EH (cell line): ENCODE measurements at places on chromosomes 11 and 22.

- DNase-seq, result no peak
These were observed 4.7 kb downstream of the LTBP3 start for GRCh38 chr11:65553301-65554001.

- DNase-seq, result no peak
These were observed 81.2 kb downstream of the KIF18A start for GRCh38 chr11:28026634-28027290.

GRCh38 chr11:26297189-26297975 is 34.5 kb upstream of the ANO3 start:
- DNase-seq, result peak; percentile 48

GRCh38 chr11:111982019-111982464 is 43.2 kb upstream of the DLAT start:
- DNase-seq, result peak; percentile 51

DNA sequence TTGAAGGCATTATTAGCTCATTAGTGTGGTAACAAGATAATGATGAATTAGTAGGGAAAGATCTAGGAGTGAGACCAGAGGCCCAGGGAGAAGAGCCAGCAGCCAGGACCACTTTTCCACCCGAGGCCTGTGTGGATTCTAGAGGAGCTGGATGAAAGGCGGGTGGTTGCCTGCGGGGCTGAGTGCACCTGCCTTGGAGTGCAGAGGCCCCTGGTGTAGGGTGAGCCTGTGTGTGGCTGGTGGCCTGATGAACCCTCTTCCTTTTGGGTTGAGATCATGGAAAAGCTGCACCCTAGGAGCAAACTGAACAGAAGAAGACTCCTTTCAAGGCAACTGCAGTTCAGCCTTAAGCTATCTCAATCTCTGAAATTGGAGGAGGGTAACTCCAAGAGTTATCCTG is 5.9 kb upstream of the TP53AIP1 start:
- no peak for DNase-seq

DNA sequence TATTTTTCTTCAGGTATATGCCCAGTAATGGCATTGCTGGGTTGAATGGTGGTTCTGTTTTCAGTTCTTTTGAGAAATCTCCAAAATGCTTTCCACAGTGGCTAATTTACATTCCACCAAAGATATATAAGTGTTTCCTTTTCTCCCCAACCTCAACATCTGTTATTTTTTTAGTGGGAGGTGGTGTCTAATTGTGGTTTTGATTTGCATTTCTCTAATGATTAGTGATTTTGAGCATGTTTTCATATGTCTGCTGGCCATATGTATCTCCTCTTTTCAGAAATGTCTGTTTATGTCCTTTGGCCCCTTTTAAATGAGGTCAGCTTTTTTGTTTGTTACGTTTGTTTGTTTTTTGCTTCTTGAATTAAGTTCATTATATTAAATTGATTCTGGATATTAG is 760.2 kb downstream of the KCNA4 start:
- DNase-seq, result peak; percentile 28

DNA sequence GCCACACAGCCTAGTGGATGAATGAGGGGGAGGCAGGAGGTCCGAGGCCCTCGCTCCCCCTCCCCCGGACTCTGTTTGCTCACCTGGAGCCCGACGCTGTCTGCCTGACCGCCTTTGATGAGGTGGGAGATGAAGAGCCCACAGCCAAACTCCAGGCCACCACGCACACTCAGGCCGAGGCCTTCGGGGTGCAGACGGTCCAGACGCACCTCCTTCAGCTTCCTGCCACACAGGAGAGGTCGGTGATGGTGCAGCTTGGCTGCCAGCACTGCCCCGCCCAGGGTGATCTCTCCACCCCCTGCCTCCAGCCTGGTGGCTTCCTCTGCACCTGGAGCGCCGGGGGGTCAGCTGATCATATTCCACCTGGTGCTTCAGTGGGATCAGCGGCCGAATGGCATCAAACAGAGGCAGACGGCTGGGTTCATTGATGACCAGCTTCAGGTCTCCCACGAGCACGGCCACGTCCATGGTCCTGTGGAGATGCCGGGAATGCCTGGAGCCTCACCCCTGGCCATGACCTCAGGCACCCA is 13.1 kb downstream of the USH1C start:
- DNase-seq, result no peak

DNA sequence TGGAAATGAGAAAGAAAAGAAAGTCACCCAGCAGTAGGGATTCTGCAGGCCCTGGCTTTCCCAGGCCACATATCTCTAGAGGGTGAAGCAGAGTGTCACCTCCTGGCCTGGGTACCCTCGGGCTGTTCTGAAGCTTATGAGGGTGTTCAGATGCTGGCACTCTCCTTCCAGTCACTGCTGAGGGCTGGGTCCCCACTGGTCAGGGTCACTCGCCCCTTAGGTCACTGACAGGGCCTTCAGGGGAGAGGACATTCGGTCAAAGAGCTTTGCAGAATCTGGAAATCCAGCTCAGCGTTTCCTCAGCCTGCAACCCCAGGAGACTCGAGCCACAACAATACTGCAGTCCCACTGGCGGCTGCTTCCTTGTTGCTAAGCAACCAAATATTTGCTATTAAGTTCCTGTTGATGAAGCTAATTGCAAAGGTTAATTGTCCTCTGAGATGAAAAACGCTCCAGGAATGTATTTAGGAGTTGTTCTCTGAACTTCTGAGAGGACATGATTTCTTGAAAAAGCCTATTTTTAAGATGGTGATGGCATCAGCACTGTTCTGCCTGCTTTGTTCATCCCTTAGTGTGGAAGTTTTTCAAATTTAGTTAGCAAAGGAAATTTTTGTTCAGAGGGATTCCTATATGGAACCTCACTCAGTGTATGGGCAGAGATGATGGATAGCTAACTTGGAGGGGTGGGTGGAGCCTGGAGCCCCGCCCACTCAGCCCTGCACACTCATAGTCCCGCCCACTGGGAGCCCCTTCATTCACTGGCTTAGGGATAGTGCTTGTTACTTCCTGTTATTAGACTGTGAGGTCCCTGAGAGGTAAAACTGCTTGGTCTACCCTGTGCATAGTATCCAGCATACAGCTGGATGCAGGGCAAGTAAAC is 109.2 kb downstream of the CSNK2A3 start:
- DNase-seq, result peak; percentile 29

DNA sequence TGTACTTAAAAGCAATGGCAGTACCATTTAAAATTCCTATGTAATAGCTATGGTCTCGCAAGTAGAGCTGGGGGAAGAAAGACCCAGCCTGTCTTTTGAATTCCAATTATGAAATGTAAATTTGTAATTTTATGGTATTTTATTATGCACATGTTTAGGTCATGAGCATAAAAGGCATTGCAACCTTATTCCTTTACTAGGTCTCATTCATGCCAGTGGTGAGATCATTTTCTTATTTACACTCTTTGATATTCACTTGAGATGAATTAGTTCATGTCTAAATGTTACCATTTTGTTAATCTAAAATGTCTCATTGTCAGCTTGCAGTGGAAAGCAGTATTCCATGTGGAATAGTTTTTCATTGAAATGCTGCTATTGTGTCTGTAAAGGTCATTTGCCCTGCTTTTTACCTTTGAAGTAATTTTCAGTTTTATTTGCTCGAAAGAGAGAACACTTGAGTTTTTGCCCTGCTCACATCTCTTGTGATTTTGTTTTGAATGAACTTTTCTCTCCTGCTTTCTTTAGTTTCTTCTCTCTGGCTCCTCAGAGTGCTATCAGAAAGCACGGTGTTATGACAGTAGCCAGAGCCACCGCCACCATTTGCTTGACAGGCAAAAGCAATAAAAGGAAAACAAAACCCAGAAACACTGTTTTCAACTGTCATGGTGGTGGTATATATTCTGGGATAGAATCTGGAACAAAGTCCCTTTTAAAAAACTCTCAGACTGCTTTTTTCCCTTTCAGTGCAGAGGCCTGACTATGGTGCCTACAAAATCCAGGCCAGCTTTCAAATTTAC is 37.2 kb upstream of the RAG2 start:
- DNase-seq, result no peak

- peak; percentile 32 for DNase-seq
These were observed at the start of gene INSC for GRCh38 chr11:15114501-15115475. TSS of gene INSC (plus strand) at chr11:15114923. CDS start at chr11:15149175, 34,252 bp downstream.

- DNase-seq, result no peak
These were observed 2.4 kb downstream of the CCS start for GRCh38 chr11:66595245-66595904.

GRCh38 chr11:24574461-24574860 is 77.6 kb downstream of the LUZP2 start:
- no peak for DNase-seq
